ENCODE measurements at places on chromosomes 12 and 14. TPM values are rescaled to one million over a fixed set of nuclear protein-coding genes. Genes with fewer than 3 reads are reported as not detected.

The ARPC3 gene
- total RNA-seq = 204 TPM

GRCh38 chr12:16154990-16155389 is 122.5 kb downstream of the SLC15A5 start:
- no peak overlapping the region for H3K27ac ChIP-seq
- DNase-seq = no peak
- H3K27me3 ChIP-seq = no peaks in the 10 kb centered on the region

The DNAJC22 gene
- 16.2 TPM for total RNA-seq

The MGAT4C gene
- 0.16 TPM for total RNA-seq

DNA sequence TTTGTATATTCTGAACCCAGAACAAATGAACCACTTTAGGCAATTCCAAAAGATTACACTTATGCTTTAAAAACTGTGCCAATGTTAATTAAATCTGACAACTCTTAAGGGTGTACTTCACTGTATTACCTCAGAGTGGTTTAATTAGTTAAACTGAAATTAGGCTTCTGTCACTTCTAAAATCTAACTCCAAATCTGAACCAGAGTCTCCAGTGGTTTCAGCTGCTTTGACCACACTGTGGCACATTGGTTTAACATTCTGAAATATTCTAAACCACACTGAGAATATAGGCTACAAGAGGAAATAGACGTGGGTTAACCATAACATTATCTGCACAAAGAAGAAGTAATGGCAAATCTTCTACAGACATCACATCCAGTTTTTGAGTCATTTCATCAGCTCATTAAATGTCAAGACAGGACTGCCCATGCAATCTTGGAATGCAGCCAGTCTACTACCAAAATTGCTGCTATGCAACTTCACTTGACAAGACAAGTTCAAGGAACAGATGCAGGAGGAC is 94.8 kb downstream of the LRP6 start:
- H3K36me3 ChIP-seq = no peaks in the 10 kb centered on the region
- DNase-seq = no peak

The FKBP3 gene
- 52.7 TPM for total RNA-seq

Data from kidney (tissue), 22 donors.